ENCODE measurements at places on chromosomes 7 and 10. TPM values are rescaled to one million over a fixed set of nuclear protein-coding genes. Genes with fewer than 3 reads are reported as not detected.

LRRC61 gene
- 1.2 TPM for polyA plus RNA-seq

ZNF107 gene
- 7.9 TPM for polyA plus RNA-seq

CYP2C19 gene
- 0.16 TPM for polyA plus RNA-seq

CALCR gene
- 3.6 TPM for polyA plus RNA-seq

ASIC3 gene
- polyA plus RNA-seq: 3.3 TPM

ICA1 gene
- polyA plus RNA-seq: 24.2 TPM

FAM25C gene
- polyA plus RNA-seq: not detected

CPA2 gene
- polyA plus RNA-seq: 0.41 TPM

ZNF467 gene
- 11.9 TPM for polyA plus RNA-seq

RPEL1 gene
- polyA plus RNA-seq: not detected

TMEM273 gene
- polyA plus RNA-seq: not detected

DMBT1 gene
- not detected for polyA plus RNA-seq

SP8 gene
- 8.4 TPM for polyA plus RNA-seq

RTKN2 gene
- polyA plus RNA-seq: 4.5 TPM

CREM gene
- 54.1 TPM for polyA plus RNA-seq

ANKRD61 gene
- not detected for polyA plus RNA-seq

RAB19 gene
- polyA plus RNA-seq: not detected

XPNPEP1 gene
- 96.3 TPM for polyA plus RNA-seq

STN1 gene
- polyA plus RNA-seq: 9.4 TPM

OR2A42 gene
- polyA plus RNA-seq: not detected

TMEM270 gene
- polyA plus RNA-seq: not detected

FAM241B gene
- polyA plus RNA-seq: 135 TPM

DKK1 gene
- polyA plus RNA-seq: 0.12 TPM

VAX1 gene
- polyA plus RNA-seq: 0.70 TPM

FXYD4 gene
- polyA plus RNA-seq: not detected

RSPH10B gene
- 1.6 TPM for polyA plus RNA-seq

NPY4R gene
- polyA plus RNA-seq: not detected

ITPRID1 gene
- polyA plus RNA-seq: not detected

OR2A12 gene
- not detected for polyA plus RNA-seq

MYL10 gene
- polyA plus RNA-seq: not detected

EN2 gene
- not detected for polyA plus RNA-seq

AOAH gene
- 0.76 TPM for polyA plus RNA-seq

GIMAP2 gene
- not detected for polyA plus RNA-seq

GATA3 gene
- polyA plus RNA-seq: not detected

CALY gene
- polyA plus RNA-seq: 3.7 TPM

ADAM8 gene
- 7.2 TPM for polyA plus RNA-seq

KEL gene
- polyA plus RNA-seq: 0.96 TPM

TFR2 gene
- 23.5 TPM for polyA plus RNA-seq
